Mucosa of descending colon (tissue), 3 donors: ENCODE measurements at places on chromosomes 2 and 18. TPM values are rescaled to one million over a fixed set of nuclear protein-coding genes. Genes with fewer than 3 reads are reported as not detected.

The SCYGR4 gene
- total RNA-seq, result not detected

DNA sequence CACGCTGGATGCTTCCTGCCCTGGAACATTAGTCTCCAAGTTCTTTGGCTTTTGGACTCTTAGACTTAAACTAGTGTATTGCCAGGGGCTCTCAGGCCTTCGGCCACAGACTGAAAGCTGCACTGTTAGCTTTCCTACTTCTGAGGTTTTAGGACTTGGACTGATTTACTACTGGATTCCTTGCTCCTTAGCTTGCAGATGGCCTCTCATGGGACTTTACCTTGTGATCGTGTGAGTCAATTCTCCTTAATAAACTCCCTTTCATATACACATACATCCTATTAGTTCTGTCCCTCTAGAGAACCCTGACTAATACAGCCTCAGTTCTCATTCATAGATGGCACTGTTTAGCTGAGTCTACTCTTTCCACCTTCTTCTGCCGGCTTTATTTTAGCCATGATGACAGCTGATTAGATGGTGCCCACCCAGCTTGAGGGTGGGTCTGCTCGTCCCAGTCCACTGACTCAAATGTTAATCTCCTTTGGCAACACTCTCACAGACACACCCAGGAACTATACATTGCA, 389.1 kb downstream of the NYAP2 start:
- no peak for DNase-seq

GRCh38 chr2:111178730-111179405, 58.2 kb downstream of the BCL2L11 start:
- no peak for DNase-seq

The CPO gene
- total RNA-seq, result 0.73 TPM

GRCh38 chr2:71713581-71714580, 260.5 kb downstream of the DYSF start:
- DNase-seq, result no peak

GRCh38 chr18:3520230-3521085, 70.5 kb downstream of the TGIF1 start:
- DNase-seq, result no peak

The PTPN2 gene
- 42.0 TPM for total RNA-seq

The HOXD1 gene
- 2.2 TPM for total RNA-seq

DNA sequence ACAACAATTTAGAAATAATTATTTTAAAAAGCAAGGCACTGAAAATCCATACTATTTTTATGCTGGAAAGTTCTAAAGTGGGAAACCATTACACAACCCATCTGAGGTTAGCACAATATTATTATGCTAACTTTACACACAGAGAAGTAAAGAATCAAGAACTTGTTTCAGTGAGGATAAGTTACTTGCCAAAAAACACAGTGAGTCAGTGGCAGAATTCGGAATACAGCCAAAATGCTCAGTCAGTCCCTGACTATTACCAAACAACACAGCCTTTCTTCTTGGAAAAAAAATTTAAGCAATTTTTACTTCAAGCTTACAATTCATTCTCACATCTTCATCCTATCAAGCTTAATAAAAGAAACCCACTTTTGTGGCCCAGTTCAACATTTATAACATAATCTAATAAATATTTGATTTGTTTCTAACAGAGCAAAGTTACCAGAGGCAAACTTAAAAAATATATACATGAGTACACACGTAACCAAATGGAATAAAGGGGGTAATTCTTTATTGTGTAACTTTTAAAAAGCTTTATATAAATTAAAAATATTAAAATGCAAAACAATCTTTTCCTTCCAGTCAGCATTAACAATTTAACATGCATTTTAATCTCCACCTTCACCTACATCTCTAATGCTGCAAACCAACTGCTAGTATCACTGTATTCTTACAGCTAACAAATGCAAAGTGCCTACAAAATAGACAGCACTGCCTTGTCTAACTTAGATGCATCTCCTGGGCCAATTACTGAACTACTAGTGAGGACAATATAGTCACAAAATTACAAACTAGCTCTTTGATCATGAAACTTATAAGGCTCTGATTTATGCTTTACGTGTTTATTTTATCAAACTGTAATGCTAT, 55.2 kb downstream of the CCDC88A start:
- no peak for DNase-seq

The NPHP1 gene
- total RNA-seq, result 1.5 TPM

The CD28 gene
- total RNA-seq, result 0.41 TPM
